Kidney (tissue), 22 donors: ENCODE measurements at places on chromosomes 1 and 21. TPM values are rescaled to one million over a fixed set of nuclear protein-coding genes. Genes with fewer than 3 reads are reported as not detected.
A peak's percentile ranks its signal among the peaks of the same experiment; 100 is the strongest.

- peaks cover 5% of the 10 kb centered on the region for H3K4me1 ChIP-seq
- no peaks in the 10 kb centered on the region for H3K27me3 ChIP-seq
- no peak for DNase-seq
These were observed 2.8 kb upstream of the CDC73 start for GRCh38 chr1:193118803-193119730.

DNA sequence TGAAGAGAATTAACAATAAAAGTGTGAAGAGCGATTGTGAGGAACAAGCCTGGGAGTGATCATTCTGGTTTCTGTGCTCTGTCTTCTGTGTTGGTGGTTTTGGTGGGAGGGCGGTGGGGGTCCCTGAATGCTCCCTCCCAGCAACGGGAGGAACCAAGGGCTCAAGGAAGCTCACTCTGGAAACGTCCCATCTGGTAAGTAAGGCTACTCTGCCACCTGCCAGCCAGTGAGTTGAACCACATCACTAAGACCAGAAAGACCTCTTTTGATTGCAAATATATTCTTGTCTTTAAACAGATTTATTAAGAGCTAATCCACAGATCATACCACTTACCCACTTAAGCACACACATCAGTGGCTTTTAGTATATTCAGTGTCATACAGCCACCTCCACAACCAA, 125.0 kb downstream of the PRDM2 start:
- H3K4me1 ChIP-seq: no peaks in the 10 kb centered on the region
- H3K27me3 ChIP-seq: no peaks in the 10 kb centered on the region
- no peak overlapping the region for H3K27ac ChIP-seq
- no peaks in the 10 kb centered on the region for H3K36me3 ChIP-seq
- no peak for DNase-seq

GRCh38 chr1:14624941-14625340, 26.5 kb downstream of the KAZN start:
- no peaks in the 10 kb centered on the region for H3K36me3 ChIP-seq
- no peaks in the 10 kb centered on the region for H3K4me1 ChIP-seq

GRCh38 chr1:181635110-181635509, 151.8 kb downstream of the CACNA1E start:
- no peak for DNase-seq
- no peak overlapping the region for H3K27ac ChIP-seq
- H3K4me1 ChIP-seq: no peaks in the 10 kb centered on the region

- H3K36me3 ChIP-seq: no peaks in the 10 kb centered on the region
- no peak overlapping the region for H3K27ac ChIP-seq
- H3K4me1 ChIP-seq: no peaks in the 10 kb centered on the region
- no peak overlapping the region for H3K4me3 ChIP-seq
- no peak for DNase-seq
These were observed 488.4 kb upstream of the ADGRL2 start for GRCh38 chr1:81312272-81312754.

- no peak overlapping the region for H3K4me3 ChIP-seq
- H3K27me3 ChIP-seq: no peaks in the 10 kb centered on the region
- H3K27ac ChIP-seq: no peak overlapping the region
- H3K36me3 ChIP-seq: no peaks in the 10 kb centered on the region
These were observed 17.4 kb downstream of the ZZZ3 start for GRCh38 chr1:77664939-77665516.

- no peaks in the 10 kb centered on the region for H3K36me3 ChIP-seq
- no peaks in the 10 kb centered on the region for H3K27me3 ChIP-seq
- DNase-seq: no peak
- H3K4me1 ChIP-seq: no peaks in the 10 kb centered on the region
- H3K4me3 ChIP-seq: no peak overlapping the region
These were observed 395.5 kb upstream of the PKN2 start for GRCh38 chr1:88288571-88288970.

DNA sequence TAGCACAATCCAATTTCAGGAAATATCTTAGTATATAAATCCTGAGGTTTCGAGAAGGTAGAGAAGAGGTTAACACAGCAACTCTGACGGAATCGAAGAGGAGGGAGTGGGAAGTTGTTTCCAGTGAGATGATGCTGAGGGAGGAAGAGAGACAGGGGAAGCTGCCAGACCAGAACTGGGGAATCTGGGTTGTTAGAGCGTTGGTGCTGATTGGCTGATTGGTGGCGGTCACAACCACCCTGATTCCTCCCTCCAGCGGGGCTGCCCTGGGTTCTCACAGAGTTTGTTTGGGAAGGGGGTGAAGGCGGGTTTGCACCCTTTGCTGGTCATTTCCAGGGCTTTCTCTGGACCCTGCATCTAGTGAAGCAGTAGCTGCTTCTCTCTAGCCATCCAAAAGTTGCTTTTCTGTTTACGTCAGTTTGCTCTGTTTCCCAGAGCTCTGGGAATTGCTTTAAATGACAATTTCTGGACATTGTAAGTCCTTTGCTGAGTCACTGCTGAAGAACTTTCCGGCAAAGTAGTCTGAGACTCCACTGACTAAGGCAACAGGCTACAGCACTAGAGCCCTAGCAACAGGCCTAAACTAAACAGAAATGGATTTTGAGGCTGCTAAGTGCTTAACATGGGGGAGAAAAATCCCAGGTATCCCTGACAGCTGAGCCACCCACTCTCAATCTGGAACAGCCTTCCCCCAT, 90.1 kb downstream of the TENT5C start:
- H3K36me3 ChIP-seq: no peaks in the 10 kb centered on the region
- no peaks in the 10 kb centered on the region for H3K27me3 ChIP-seq
- no peaks in the 10 kb centered on the region for H3K4me1 ChIP-seq

DNA sequence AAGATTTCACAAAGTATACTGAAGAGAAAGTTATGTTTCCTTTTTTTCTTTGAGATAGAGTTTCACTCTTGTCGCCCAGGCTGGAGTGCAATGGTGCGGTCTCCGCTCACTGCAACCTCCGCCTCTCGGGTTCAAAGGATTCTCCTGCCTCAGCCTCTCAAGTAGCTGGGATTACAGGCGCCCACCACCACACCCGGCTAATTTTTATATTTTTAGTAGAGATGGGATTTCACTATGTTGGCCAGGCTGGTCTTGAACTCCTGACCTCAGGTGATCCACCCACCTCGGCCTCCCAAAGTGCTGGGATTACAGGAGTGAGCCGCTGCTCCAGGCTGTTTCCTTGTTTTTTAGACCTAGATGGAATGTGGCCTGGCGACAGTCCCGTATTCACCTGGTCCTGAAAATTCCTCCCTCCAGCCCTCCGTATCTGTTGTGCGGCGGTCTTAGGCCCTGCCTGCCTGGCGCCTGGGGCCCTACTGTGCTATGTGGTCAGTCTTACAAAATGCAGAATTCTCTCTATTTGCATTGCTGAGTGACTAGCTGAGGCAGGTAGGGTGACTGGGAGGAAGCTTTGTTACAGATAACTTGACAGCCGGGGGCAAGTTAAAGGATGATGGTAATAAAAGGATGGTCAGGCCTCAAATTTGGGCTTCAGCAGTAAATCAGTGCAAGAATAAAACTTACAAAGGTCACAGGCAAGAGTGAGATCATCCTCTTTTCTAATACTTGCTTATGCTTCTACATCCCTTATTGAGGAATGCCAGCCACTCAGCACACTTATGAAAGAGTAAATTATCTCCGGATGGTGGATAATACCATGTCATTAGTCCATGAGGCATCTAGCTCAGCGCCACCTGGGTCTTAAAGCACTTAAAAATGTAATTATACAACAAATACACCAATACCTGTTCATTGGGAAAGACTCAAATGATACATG, 30.3 kb downstream of the PARK7 start:
- DNase-seq: no peak
- H3K4me1 ChIP-seq: no peaks in the 10 kb centered on the region
- H3K27me3 ChIP-seq: no peaks in the 10 kb centered on the region
- H3K4me3 ChIP-seq: no peak overlapping the region
- peaks cover 3% of the 10 kb centered on the region for H3K36me3 ChIP-seq

DNA sequence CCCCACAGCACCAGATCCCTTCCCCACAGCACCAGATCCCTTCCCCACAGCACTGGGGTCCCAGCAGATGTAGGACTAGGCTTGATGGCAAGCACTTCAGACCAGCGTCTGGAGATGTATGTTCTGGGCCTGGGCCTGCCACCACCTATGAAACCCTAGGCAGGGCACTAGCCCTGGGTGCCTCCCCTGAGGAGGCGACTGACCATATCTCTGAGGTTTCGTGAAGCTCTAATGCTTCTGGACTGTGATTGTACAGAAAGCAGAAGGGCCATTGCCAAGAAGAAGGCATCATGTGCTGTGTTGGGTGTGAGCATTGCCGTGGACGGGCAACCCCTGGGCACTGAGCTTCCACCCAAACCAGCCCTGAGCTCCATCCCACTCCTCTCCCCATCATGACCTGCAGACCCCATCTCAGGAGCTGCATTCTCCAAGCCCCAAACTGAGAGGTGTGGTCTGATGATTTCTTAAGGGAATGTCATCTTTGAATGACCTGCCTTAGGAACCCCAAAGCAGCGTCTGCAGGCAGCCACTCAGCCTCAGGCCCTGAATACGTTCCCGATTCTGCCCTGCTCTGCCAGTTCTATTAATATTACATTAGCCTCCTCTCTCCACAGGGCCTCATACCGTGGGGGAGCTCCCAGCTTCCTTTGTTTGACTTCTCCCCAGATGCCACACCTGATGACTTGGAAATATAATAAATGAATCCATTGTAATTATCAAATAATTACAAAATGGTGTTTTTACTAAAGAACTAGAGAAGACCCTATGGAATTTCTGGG, 163.4 kb downstream of the TRIM33 start:
- H3K36me3 ChIP-seq: no peaks in the 10 kb centered on the region
- H3K27ac ChIP-seq: no peak overlapping the region
- no peaks in the 10 kb centered on the region for H3K27me3 ChIP-seq
- no peaks in the 10 kb centered on the region for H3K4me1 ChIP-seq

- DNase-seq: no peak
- H3K27me3 ChIP-seq: no peaks in the 10 kb centered on the region
- no peak overlapping the region for H3K4me3 ChIP-seq
- no peaks in the 10 kb centered on the region for H3K36me3 ChIP-seq
- no peaks in the 10 kb centered on the region for H3K4me1 ChIP-seq
These were observed 495.6 kb upstream of the NEGR1 start for GRCh38 chr1:72777918-72778317.

- H3K36me3 ChIP-seq: no peaks in the 10 kb centered on the region
- H3K4me1 ChIP-seq: peaks cover 4% of the 10 kb centered on the region
- no peaks in the 10 kb centered on the region for H3K27me3 ChIP-seq
- DNase-seq: no peak
- H3K27ac ChIP-seq: no peak overlapping the region
These were observed 30.5 kb downstream of the EEIG2 start for GRCh38 chr1:108590441-108590840.

Gene S100A3
- total RNA-seq: 8.4 TPM

Gene KAZN
- total RNA-seq: 60.8 TPM

DNA sequence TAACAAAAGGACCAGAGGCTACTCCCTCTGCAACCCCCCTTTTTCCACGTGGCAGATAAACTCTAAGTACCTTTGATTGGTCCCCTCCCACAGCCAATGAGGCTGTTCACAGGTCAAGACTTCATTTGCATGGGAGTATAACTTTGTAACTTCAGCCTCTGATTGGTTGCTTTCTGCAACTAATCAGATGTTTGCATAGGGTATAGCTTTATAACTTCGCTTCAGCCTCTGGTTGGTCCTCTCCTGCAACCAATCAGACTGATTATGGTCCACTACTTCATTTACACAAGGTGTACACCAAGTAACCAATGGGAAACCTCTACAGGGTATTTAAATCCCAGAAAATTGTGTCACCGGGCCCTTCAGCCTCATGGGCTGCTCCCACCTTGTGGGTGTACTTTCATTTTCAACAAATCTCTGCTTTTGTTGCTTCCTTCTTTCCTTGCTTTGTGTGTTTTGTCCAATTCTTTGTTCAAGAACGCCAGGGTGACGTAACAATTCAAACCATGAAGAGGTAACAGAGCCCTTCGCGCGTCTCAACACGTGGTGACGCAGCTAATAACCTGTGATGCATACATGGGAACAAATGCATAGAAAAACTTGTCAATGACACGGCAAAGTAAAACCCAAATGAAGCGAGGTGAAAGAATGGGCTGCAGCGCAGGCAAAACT, 47.2 kb downstream of the VPS26C start:
- H3K4me1 ChIP-seq: peaks cover 10% of the 10 kb centered on the region
- DNase-seq: no peak
- no peaks in the 10 kb centered on the region for H3K36me3 ChIP-seq
- no peak overlapping the region for H3K27ac ChIP-seq
- peak overlapping the region; percentile 61 for H3K4me3 ChIP-seq

- no peak within 1 kb of the TSS for H3K4me3 ChIP-seq
- H3K4me1 ChIP-seq: no peaks in the 10 kb centered on the region
- H3K27ac ChIP-seq: no peak within 1 kb of the TSS
- H3K36me3 ChIP-seq: no peaks in the 10 kb centered on the region
- DNase-seq: no peak
These were observed at the start of gene AIRE for GRCh38 chr21:44285138-44285992. Gene AIRE (plus strand): TSS chr21:44285876. CDS start chr21:44286007, 131 bp downstream.

DNA sequence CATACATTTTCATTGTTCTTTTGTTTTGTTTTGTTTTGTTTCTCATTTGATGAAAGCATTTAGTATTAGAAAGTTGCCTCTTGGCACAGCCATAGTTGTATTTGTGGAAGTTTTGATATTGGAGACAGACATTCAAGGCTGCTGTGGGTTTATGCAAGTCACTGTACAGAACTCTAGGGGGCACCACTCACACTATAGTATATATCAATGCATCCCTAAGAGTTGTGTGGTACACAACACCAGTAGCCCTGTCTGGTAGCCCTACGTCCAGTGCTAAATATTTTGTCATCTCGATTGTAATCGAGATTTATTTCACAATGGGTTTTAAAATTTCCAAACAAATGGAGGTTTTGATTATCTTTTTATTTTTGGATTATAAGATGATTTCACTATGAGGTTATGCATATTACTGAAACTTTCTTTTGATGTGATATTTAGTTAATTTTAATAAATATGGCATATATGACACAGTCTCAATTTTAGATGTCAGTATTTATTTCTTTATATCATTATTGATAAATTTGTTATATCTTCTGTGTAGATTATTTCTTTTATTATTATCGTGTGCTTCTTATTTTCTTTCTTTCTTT, 112.2 kb downstream of the NR5A2 start:
- DNase-seq: no peak
- H3K4me3 ChIP-seq: no peak overlapping the region
- H3K4me1 ChIP-seq: no peaks in the 10 kb centered on the region

DNA sequence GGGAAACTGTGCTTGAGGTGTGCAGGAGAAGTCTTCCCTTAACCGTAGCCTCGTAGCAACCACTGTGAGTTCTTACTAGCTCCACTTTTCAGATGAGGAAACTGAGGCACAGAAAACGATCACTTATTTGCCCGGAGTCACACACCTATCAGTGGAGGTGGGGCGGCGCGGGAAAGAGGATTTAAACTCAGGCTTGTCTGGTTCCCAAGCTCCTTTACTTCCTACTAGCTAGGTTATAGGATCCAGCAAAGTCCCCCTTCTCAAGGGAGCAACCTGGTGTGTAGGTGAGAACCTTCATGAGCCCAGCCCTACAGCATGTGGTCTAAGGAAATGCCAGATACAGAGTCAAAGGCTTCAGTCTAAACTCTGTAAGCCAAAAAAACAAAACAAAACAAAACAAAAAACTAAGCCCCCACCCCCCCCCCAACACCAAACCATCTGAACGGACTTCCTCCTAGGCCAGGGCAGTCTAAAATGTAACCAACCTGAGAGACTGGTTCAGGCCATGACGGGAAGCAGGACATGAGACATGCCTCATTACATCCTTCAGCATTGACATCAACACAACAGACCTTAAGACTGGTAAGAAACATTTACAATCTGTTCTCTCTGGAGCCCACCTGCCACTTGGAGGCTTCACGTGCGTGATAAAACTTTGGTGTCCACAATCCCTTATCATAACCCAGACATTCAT, 709 bp upstream of the FBXO42 start:
- no peaks in the 10 kb centered on the region for H3K27me3 ChIP-seq
- H3K27ac ChIP-seq: peak overlapping the region; percentile 93
- H3K4me1 ChIP-seq: peaks cover 8% of the 10 kb centered on the region
- H3K36me3 ChIP-seq: no peaks in the 10 kb centered on the region

- H3K27ac ChIP-seq: no peak overlapping the region
- DNase-seq: peak; percentile 3
- H3K36me3 ChIP-seq: no peaks in the 10 kb centered on the region
- H3K27me3 ChIP-seq: no peaks in the 10 kb centered on the region
- H3K4me3 ChIP-seq: no peak overlapping the region
These were observed 1263.1 kb downstream of the KCNT2 start for GRCh38 chr1:195345149-195345548.
